ENCODE measurements at places on chromosomes 1 and 21.

DNA sequence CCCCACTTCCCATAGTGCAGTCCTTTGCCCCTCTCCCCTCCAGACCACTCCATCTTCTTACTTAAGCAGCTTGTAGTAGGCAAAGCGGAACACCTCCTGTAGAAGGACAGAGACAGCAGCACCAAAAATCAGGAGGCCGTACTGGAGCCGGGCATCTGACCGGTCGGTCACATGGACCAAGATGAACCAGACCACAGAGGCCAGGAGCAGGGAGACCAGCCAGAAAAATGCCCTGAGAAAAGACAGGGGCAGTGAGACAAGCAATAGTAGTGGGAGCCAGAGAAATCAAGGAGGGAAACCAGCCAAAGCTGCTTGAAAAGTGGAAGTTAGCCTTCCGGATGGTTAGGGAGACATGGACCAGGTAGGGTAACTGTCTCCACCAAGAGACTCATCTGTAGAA, 920 bp downstream of the APH1A start:
- no peak for DNase-seq

DNA sequence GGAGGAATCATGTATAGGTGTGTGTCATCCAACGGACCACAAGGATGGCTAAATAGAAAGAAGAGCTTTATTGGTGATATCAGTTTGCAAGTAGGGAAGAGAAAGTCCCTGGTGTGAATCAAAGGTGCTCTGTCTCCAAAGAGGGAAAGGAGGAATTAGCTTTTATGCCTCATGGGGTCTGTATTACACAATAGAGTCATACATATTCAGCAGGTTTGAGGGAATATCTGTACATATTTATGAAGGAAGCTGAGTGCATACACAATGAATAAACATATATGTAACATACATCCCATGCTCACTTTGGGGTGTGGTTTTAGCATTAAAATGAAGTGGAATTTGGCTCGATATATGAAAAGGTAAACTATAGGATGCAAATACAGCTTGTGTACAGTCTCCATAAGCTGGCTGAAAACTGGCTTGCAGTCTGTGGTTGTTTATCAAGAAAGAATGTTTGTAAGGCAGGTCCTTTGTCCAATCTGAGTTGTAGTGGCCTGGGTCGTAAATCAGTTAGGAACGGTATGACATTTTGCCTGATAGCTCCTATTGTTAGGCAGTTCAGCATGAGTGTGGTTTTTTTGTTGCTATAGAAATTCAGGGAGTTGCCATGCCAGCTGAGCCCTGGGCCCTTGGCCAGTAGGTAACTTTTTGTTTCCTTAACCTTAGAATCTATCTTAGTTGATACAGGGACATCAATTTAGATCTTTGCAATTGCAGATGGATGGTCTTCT, 198.0 kb upstream of the ZP4 start:
- DNase-seq = no peak

GRCh38 chr1:34984793-34985608, at the start of gene TMEM35B:
TSS of gene TMEM35B (minus strand) at chr1:34985347. CDS start at chr1:34985305, 42 bp downstream.
- DNase-seq = peak; percentile 61

- no peak for DNase-seq
Observed at GRCh38 chr1:161172776-161173376, 4.4 kb downstream of the B4GALT3 start.

GRCh38 chr1:115496904-115497527, 144.8 kb upstream of the VANGL1 start:
- DNase-seq = no peak

- no peak for DNase-seq
Observed at GRCh38 chr1:229035054-229035747, 235.7 kb upstream of the RAB4A start.

DNA sequence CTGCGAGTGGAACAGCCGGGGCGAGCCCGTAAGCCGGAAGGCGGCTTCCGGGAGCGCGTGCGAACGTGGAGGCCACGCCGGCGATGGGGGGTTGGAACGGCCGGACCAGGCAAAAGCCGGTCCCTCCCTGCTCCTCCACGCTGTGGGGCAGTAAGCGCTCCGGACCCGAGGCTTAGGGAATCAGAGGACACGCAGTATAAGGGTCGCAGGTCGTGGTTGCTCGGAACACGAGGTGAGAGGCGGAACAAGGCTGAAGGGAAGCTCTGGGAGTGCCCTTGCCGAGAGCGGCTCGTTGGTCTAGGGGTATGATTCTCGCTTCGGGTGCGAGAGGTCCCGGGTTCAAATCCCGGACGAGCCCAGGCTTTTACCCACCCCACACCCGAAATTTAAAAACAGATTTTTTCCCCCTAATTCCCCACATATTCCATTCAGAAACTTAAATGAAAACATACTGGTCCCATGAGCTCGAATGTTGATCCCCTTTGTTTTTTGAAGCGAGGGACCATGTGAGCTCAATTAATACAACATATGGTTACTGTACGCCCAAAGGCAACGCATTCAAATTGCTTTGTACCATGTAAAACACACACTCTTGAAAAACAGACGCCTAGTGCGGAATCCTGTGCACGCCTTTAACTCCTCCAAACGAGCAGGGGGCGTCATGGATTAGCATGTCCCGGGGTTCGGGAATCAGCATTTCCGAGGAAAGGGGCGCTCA, 7.2 kb upstream of the MPZL1 start:
- peak; percentile 79 for DNase-seq

DNA sequence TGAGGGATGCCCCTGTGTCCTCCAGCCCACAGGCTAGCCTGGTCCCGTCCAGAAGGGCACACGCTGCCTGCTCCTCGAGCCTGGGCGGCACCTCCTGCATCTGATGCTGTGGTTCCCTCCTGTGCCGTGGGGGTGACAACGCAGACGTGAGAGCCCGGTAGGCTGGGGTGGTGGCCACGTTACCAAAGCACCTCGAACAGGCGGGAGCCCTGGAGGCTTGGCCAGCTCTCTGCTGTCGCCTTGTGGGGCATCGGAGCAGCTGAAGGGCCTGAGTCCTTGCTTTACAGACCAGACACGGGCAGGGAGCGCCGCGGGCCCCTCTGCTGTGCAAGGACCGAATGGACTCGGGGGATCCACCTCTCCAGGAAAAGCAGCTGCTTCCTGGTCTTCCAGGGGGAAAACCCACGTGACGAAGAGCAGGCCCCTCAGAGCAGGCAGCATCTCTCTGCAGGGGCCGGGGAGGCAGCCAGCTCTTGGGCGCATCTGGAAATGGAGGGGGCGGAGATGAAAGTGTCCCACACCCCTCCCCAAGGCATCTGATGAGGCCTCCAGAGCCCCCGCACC, 133.3 kb downstream of the NPHP4 start:
- no peak for DNase-seq

GRCh38 chr1:246460406-246460805, 46.7 kb downstream of the SMYD3 start:
- DNase-seq = no peak

GRCh38 chr21:26097475-26097874, 73.1 kb downstream of the APP start:
- no peak for DNase-seq

DNA sequence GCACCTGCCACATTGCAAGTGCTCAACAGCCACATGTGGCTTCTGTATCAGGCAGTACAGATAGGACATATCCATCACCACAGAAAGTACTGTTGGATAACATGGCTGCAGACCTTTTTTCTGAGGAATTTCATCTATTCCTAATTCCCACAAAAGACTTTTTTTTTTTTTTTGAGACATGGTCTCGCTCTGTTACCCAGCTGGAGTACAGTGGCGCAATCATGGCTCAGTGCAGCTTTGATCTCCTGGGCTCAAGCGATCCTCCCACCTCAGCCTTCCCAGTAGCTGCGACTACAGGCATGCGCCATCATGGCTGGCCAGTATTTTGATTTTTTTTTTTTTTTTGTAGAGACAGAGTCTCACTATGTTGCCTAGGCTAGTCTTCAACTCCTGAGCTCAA, 33.3 kb downstream of the YARS1 start:
- no peak for DNase-seq

- no peak for DNase-seq
Observed at GRCh38 chr1:9875636-9876000, 34.5 kb downstream of the CTNNBIP1 start.

GRCh38 chr1:24252185-24252780, 65.2 kb upstream of the IFNLR1 start:
- no peak for DNase-seq

DNA sequence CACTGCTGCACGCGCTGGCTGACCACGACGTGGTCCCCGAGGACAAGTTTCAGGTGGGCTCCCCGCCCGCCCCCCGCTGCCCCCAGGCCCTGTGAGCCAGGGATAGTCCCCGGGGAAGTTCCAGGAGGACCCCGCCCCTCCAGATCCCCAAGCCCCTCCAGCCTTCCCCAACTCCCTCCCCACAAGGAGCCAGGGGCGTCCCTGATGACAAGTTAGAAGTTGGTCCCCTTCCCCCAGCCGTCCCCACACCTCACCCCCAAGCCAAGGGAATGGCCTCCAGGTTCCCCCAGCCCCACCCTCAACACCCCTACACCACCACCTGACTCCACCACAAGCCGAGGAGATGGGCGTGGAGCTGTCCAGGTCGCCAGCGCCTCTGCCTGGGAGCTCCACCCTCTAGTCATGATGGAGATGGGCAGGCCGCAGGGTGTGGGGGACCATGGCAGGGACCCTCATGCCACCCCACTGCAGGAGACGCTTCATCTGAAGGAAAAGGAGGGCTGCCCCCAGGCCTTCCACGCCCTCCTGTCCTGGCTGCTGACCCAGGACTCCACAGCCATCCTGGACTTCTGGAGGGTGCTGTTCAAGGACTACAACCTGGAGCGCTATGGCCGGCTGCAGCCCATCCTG, 525 bp downstream of the AIRE start:
- no peak for DNase-seq

DNA sequence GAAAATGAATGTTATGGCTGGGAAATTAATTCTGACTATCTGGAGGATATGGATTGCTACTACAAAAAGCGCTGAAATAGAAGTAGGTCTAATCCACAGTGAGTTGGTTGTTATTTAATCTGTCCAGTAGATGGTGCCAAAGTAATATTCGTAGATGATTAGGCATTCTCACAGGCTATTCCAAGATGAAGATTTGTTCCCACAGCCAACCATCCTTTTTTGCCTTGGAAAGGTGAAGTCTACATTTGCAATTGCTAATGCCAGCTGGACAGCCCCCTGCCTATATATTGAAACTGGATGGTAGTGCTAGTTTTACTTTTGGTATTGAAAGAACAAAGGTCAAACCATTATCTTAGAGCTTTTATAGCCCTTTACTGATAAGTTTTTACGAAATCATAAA, 43.8 kb downstream of the RBM11 start:
- no peak for DNase-seq

DNA sequence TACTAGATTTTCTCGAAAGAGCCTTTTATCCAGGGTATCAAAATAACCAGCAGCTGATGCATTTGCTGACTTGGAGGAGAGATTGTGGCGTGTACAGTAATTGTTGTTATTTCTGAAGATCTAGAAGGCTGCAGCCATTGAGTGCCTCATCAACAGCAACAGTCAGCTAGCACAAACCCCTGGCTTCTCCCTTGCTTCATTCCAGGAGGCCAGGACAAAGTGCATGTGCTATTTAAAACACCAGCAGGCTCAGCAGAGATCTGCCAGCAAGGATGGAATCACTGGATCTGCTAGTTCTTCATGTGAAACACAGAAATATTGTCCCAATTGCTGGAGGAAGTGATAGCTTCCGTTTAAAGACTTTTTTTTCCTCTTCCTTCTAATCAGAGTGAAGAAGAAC, 2.8 kb upstream of the NGF start:
- DNase-seq = no peak

GRCh38 chr1:203625628-203626019, 1.0 kb upstream of the ATP2B4 start:
- peak; percentile 36 for DNase-seq

- peak; percentile 75 for DNase-seq
Observed at GRCh38 chr1:24964811-24965570, 34.9 kb upstream of the RUNX3 start.

DNA sequence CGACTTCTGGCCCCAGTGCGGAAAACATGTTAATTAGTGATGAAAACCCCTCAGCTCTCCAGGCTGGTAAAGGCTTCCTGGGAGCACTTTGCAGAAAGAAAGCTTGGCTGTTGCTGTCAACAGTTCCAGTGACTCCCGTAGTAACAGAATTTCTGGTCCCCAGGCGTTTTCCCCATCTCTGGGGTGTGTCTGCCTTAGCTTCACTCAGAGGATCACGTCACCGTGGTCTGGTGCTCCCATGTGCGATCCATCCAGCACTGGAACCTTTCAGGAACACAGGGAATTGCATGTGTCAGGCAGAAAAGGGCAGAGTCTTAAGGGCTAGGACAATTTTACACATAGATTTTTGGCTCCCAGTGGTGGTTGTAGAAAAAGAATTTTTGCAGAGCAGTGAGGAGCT, 470.4 kb upstream of the USP24 start:
- no peak for DNase-seq

- no peak for DNase-seq
Observed at GRCh38 chr1:116159177-116159576, 48.0 kb downstream of the MAB21L3 start.

- DNase-seq = no peak
Observed at GRCh38 chr1:110319332-110320167, 19.6 kb upstream of the RBM15 start.

DNA sequence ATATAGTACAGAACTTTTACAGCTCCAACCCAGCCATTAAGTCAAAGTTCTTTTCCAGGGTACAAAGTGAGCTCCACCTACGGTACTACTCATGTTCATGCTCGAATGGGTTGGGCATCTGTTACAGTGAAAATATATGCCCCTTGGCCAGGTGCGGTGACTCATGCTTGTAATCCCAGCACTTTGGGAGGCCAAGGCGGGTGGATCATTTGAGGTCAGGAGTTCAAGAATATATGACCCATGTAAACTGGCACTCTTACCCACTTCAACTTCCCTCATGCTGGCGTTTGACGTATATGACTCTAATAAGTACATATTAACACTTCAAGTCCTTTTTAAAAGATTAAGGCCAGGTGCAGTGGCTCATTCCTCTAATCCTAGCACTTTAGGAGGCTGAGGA, 71.3 kb upstream of the PKN2 start:
- no peak for DNase-seq

DNA sequence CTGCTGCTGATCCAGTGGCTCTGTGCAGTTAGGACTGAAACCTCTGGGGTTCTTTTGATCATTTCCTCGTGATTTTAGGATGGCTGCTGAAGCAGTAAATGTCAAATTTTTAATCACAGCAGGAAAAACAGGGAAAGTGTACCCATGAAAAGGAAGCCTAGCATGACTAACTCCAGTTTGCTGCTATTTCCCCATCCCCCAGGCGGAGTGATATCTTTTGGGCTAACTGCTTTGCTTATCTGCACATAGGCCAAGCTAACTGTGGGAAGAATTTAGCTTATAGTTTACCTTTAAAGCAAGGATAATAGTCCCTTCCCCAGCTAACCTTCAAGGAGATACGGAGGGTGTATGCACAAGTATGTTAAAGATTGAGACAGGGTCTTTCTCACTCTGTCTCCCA, 149.8 kb upstream of the TNR start:
- no peak for DNase-seq

DNA sequence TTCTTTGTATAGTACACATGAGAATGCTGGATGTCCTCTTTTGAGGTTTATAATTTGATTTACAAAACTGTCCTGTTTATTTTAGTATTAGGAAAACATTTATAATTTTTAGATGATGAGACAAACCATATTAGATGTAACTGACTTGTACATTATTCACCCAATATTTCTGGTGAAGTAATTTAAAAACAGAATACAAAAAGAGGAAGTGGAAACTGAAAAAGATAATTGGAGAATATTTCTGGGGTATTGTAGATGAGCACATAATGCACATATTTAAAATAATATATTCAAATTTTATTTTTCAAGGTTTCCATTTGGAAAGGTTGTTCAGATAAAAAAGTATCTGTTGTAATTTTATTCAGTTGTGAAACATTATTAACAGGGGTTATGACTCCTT, 40.7 kb downstream of the XPR1 start:
- DNase-seq = no peak
